Astrocyte of the hippocampus (primary cell): ENCODE measurements at places on chromosomes 4 and X.

DNA sequence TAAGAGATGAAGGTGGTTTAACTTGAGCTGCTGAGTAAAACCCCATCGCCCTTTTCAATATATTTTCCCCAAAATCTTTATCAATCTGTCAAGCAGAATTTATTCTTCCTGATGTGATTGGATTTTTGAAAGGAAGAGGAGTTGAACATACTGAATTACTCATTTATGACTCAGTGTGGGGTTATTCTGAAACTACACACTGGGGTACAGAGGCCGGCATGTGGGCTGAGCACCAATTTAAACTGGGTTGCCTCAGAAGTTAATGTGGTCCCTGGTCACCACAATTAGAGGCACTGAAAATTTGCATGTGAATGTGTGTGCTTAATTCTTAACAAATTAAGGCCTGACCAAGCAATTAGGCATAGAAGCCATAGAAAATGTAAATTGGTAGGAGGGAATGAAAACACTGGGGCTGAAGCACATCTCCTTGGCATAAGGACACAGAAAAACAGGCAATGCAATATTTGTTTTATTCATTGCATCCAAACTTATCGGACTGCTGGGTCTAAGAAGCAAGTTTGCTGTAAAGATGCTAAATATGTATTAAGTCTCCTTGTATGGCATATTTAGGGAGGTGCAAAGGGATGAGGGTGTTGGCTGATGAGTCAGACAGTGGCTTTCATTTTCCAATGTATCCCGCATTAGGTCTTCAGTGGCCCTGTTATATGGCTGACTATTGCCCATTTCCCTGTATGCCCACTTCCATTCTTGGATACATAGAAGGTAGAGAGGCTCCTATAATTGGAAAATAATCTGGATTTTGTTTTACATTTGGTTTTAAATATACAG, 170.9 kb downstream of the IL15 start:
- peak; percentile 64 for DNase-seq

DNA sequence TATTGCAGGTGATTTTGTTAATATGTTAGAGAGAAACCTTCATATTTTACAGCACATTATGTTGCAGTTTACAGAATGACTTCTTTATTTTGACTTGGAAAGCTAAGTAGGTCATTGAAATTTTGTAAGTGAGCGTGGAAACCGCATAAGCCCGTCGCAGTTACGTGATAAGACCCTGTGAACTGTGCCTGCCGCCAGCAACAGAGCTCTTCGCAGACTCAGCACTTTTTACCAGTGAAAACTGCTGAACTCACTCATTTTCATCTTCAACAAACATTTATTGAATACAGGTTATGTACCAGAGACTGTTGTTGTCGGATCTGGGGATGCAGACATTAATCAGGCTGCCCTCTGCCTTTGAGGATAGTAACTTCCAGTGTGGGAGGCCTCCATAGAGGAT, 355.7 kb downstream of the HS3ST1 start:
- DNase-seq, result no peak

DNA sequence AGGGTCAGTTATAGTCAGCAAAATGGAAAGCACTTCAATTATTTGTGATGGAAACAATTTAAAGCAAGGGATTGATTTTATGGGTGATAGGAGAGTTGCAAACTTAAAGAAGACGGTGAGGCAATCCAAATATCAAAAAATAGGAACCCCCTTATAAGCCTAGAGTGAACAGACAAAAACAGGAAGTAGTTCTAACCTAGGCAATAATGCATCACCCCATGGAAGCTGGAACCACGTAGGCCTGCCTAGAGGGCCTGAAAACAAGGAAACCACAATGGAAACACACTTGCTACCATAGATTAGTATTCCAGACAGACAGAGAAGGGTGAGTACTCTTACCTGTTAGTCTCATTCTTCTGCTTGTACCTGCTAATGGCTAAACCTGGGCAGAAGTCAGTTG, 13.5 kb upstream of the GK2 start:
- no peak for DNase-seq

- DNase-seq, result no peak
These were observed 1.2 kb upstream of the IDS start for GRCh38 chrX:149506349-149506748.

- DNase-seq, result no peak
These were observed 80.1 kb downstream of the TMEM131L start for GRCh38 chr4:153546280-153546679.

GRCh38 chrX:154727871-154728270, 23.0 kb downstream of the GAB3 start:
- DNase-seq, result peak; percentile 71

- DNase-seq, result no peak
These were observed 929.5 kb downstream of the DMD start for GRCh38 chrX:32281853-32282252.
